Vagina (tissue), 2 donors: ENCODE measurements at places on chromosomes 6 and 20.

- DNase-seq = no peak
Observed at GRCh38 chr6:56499095-56499494, 143.6 kb downstream of the DST start.

GRCh38 chr6:35392773-35393672 lies 50.7 kb downstream of the PPARD start:
- DNase-seq = no peak

GRCh38 chr20:15318682-15319081 lies 981.3 kb upstream of the FLRT3 start:
- no peak for DNase-seq

DNA sequence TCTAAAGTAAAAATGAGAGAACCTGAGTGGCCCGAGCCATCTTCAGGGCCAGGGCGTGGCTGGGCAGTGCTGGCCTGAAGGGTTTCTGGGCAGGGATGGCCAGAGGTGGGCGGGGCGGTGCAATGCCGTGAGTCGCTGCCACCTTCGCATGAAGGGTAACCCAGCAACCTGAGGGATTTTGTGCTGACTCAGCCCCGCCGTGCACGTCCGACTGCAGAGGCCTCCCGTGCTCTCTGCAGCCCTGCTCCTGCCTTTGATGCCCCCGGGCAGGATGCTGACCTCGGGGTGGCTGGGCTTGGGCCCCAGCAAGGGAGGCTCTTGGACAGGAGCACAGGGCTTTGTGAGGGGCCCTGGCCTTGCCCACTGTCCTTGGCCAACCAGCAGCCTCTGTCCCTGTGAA lies 81.7 kb upstream of the GATA5 start:
- DNase-seq = no peak

- DNase-seq = no peak
Observed at GRCh38 chr6:8342241-8342819, 93.0 kb downstream of the SLC35B3 start.

DNA sequence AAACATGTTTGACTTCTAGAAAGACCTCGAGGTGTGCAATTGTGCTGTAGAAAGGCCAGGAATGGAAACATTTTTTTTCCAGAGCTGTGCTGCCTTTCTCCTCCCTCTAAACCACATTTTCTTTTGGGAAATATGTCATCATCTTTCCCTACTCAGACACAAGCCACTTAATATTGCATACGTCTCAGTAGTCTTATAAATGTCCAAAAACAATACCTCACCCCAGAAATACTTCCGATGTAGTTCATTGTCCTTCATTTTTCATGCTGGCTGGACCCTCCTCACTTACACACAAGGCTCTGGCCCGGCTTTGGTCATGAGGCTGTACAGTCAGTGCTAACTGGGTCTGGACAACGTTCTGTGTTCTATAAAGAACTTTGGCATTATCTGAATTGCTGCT lies 126.4 kb downstream of the SCML4 start:
- DNase-seq = no peak

DNA sequence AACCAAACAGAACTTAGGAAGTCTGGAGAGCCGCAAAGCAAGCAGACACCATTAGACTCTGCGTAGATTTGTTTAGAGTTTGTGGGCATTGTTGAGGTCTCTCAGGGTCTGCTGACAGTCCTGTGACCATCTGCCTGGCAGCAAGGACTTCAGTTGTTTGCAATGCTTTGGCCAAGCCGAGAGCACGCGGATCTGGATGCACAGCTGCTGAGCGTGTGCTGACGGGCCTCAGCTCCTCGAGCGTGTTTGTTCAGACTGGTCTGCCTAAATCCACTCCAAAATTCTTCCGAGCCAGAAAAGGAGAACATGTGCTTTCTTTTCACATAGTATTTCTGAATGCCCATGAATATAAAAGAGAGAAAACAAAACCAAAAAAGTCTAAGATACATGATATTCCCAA lies 159.0 kb downstream of the ZNF217 start:
- DNase-seq = no peak
